ENCODE measurements at places on chromosomes 5 and 9.

DNA sequence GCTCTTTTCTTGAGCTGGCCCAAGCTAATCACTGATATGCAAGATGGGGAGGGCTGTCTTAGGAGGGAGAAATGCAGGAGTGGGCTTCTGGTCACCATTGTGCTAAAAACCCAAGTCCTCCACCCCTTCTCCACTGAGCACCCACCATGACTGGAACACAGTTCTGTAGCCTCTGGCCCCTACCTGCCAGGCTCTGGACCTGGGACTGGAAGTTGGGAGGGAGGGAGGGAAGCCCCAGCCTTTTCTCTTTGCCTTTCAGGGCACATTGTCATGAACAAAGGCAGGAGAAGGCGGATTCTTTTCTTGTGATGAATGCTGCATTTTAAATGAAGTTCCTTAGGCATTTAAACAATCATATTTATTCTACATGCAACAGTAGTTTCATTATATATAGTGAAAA is 559.1 kb upstream of the TRPC7 start:
- no peak for DNase-seq

DNA sequence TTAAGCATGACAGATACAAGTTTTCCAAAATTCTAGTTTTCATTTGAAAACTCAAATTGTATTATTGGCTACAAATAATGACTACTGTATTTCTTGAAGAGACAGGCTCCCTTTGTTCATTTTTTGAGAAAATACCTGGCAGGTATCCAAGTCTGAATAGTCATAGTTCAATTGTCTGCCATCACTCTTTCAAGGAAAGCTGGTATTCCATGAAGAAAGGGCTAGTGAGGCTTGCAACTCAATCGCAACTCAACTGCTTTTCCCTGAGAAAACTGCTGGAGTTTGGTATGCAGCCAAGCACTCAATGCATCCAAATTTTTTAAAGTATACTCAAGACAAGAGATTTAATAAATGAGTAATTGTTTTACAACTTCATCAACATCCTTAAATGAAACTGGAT is 61.4 kb upstream of the TRIO start:
- DNase-seq = no peak

GRCh38 chr9:530681-531080 is 310.8 kb upstream of the DMRT1 start:
- DNase-seq = no peak

DNA sequence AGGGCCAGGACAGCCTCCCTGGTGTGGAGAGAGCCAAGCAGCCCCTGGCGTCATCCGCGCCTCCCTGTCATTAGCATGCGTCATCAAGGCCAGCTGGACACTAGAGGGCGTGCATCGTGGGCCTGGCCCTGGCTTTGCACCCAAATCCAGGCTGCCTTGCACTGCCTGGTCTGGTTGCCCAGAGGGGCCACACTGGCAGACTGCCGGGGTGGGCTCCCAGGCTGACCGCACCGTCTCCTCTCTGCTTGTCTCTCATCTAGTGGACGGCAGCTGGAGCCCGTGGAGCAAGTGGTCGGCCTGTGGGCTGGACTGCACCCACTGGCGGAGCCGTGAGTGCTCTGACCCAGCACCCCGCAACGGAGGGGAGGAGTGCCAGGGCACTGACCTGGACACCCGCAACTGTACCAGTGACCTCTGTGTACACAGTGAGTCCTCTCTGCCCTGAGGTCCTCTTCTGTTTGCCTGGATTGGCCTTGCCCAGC is 29.0 kb downstream of the HK3 start:
- DNase-seq = no peak

- no peak for DNase-seq
These were observed 163.9 kb downstream of the OLFM1 start for GRCh38 chr9:135251331-135251761.

- no peak for DNase-seq
These were observed 70.3 kb downstream of the SH3RF2 start for GRCh38 chr5:146006470-146007190.

DNA sequence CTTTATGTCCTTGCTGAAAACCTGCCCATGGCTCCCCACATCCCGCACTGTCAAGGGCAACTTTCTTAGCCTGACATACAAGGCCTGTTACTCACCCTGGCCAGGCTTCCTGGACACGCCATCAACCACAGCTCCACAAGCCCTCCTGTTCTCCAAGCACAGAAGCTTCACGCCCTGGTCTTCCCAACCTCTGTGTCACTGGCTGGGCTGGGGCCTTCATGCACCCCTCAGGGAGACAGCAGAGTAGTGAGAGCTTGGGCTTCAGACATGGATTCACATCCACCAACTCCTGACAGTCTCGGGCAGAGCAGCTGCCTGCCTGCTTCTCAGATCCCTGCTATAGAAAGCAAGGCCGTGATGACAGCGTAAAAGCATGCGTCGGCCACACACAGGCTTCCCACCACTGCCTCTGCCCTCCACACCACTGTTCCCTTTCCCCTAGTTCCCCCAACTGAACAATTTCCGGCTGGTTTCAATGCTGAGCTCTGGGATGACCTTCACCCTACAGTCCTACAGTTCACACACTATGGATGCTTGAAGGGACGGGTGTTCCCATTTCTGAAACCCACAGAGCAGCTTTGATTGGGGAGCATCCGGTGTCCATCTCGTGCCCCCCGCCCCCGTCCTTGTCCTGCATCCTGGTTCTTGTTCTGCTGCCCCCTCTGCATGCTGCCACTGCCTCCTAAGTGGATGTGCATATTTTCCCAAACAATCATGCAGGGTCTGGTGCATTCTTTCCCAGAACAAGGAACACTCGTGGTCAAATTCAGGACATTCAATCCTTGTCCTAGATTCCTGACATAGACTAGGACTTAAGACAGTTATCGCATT is 33.4 kb upstream of the ADAMTS2 start:
- no peak for DNase-seq

- DNase-seq = no peak
These were observed 46.9 kb downstream of the AHRR start for GRCh38 chr5:368183-369084.

DNA sequence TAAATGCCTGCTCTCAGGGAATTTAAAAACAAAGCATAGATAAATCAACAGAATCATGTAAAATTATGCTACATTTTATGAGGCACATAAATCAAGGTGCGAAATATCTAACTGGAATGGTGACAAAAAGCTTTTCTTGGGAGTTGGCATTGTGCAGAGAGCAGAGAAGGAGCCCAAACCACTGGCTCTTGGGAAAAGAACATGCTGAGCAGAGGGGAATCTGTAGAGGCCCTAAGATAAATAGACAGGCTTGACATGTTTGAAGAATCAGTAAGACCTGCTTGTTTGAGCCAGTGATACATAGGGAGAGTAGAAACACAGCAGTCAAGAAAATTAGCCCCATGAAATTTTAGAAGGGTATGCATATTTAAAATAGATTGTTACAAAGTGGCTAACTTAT is 85.8 kb downstream of the GABRB2 start:
- DNase-seq = no peak

- DNase-seq = no peak
These were observed 15.7 kb upstream of the AIF1L start for GRCh38 chr9:131080589-131080988.

DNA sequence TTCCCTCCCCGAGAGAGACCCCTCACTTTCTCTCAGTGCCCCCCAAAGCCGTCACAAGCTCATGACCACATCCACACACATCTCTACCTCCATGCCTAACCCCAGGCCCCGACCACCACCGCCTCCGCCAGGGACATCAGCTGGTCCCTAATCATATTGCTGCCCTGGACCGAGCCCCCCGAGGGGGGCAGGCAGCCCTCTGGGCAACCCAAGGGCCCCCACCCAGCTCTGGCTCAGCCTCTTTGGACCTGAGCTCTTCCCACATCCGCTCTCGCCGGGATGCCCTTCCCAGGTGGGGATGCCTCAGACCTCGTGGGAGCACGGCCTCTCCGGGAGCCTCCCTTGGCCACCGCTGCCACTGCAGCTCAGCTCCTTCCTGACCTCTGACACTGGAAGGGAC is 18.5 kb downstream of the LHX3 start:
- no peak for DNase-seq
